Tracheal epithelial cell (primary cell): ENCODE measurements at places on chromosomes 12 and 14. TPM values are rescaled to one million over a fixed set of nuclear protein-coding genes. Genes with fewer than 3 reads are reported as not detected.

Gene TPPP2
- total RNA-seq: not detected in 2 replicates

Gene GPR135
- total RNA-seq: 0.43 and 0.96 TPM in 2 replicates

Gene CMA1
- total RNA-seq: not detected in 2 replicates

Gene OASL
- total RNA-seq: 1.1 and 1.7 TPM in 2 replicates

Gene SDR9C7
- not detected in 2 replicates for total RNA-seq

Gene GPD1
- 1.2 TPM in 1 of 2 replicates, not detected in the other for total RNA-seq

Gene MUCL1
- not detected in 2 replicates for total RNA-seq
